Fibroblast of the aortic adventitia (primary cell): ENCODE measurements at places on chromosomes 1 and 21. TPM values are rescaled to one million over a fixed set of nuclear protein-coding genes. Genes with fewer than 3 reads are reported as not detected.

DNA sequence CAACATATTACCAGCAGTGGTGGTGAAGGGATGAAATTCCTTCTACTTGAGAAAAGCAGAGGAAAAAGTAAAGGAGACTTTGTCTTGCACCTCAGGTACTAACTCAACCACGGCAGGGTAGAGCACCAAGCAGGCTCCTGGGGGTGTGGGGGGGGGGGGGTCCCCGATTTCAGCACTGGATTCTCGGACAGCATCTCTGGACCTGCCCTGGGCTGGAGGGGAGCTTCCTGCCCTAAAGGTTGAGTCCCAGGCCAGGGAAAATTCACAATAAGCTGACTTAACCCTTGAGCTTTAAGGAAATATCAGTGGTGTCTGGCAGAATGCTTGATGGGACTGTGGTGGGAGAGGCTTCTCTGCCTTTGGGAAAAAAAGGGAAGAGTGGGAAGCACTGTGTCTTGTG lies 233.2 kb upstream of the CXADR start:
- no peak for DNase-seq

DNA sequence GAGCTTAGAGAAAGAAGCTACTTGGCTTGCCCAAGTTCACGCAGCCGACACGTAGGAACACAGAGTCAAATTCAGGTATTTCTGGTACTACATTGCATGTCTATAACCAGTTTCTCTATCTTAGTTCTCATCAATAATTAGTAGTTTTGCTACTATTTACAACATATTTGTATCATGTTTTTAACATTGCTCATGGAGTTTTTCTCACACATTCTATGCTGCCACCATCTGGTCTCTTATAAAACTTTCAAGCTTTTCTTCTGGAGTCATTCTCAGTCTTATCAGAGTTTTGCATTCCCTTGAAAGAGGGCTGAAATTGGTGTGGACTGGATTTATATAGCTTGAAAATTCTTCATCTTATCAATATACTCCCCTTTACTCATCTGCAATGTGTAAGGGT lies 118.8 kb upstream of the PALMD start:
- peak; percentile 47 for DNase-seq

- DNase-seq = no peak
Measured at GRCh38 chr1:66124670-66125069, 332.0 kb downstream of the PDE4B start.

DNA sequence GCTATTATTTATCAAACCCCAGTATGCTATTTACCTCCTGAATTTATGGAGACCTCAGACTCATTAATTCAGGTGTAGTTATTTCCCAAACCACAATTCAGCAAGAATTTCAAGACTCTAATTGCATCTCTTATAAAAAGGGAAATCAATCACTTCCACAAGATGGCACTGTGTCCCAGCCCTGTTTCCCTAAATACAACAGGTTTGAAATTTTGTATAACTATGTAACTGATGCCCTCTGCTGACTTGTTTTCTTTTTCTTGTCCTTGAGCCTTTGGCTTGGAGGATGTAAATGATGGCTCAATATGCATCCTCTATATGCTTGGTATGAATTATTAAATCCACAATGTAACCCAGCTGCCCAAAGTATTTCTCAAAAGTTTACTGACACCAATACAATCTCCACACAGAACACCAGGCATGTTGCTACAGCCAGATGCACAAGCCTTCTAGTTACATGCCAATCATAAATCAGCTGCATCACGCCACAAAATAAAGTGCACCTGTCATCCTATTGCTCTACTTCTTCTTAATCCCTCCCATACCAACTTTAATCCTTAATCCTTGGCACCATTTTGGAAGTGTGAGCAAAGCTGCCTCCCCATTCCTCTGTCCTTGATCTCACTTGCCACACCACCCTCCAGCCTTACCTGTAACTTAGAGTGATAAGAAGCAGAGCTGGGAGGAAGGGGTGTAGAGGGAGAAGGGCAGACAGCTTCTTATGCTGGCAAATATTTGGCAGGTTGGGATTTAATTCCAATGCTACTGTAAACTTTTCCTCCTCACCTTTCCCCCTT lies 9.0 kb downstream of the C1orf105 start:
- peak; percentile 87 for DNase-seq

- DNase-seq = no peak
Measured at GRCh38 chr21:44795342-44795741, 6.3 kb downstream of the UBE2G2 start.

- DNase-seq = no peak
Measured at GRCh38 chr1:224959115-224959514, 29.6 kb downstream of the DNAH14 start.

DNA sequence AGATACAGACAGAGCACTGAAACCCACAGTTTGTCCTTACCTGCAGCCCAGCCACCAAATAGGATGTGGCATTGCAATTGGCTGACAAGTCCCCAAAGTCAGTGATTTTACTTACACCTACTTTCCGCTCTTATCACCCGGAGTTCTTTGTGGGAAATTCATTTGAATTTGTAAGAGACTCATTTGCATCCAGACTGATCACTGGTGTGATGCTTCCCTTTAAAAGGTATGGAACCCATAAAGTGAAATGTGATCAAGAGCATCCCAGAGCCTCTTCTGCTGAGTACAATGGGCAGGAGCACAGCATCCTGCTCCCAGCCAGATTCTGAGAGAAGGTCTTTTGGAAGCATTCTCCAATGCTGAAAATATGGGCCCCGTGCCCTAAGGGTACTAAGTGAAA lies 161.4 kb downstream of the DAB1 start:
- no peak for DNase-seq

- DNase-seq = peak; percentile 19
Measured at GRCh38 chr1:57254022-57254421, 169.8 kb downstream of the DAB1 start.

- peak; percentile 7 for DNase-seq
Measured at GRCh38 chr1:202649553-202650392, 60.5 kb downstream of the SYT2 start.

DNA sequence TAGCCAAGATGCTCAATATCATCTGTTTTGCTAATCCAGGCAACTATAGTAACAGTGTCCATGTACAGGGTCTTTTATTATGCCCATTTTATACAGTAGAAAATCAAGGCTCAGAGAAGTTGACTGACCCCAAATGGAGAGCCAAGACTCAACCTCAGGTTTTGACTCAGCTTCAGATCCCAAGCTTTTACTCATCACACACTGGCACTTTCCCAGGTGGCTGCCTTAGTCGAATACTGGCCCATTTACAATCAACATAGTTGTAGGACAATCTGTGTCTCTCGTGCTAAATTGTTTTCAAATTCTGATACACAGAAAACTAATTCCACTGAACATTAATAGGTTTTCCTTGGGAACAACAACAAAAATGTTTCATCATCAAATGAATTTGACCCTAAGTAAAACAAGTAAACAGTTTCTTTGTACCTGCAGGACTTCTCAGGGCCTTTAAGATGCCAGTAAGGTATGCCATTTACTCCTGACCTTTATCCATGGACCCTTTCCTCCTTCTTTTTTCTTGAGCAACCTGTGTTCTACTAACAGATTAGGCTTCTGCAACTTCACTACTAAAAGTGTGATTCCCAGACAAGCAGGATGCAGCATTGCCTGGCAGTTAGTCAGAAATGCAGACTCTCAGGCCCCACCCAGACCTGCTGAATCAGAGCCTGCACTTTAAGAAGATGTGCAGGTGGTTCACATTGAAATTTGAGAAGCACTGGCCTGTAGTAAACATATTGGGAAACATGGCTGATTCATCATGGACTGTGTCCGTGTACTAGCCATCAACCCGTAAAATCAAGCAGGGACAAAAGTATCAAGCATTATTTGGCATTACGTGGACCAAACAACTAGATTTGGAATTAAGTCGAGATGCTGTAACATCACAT lies 128.8 kb downstream of the RRAGC start:
- peak; percentile 2 for DNase-seq

DNA sequence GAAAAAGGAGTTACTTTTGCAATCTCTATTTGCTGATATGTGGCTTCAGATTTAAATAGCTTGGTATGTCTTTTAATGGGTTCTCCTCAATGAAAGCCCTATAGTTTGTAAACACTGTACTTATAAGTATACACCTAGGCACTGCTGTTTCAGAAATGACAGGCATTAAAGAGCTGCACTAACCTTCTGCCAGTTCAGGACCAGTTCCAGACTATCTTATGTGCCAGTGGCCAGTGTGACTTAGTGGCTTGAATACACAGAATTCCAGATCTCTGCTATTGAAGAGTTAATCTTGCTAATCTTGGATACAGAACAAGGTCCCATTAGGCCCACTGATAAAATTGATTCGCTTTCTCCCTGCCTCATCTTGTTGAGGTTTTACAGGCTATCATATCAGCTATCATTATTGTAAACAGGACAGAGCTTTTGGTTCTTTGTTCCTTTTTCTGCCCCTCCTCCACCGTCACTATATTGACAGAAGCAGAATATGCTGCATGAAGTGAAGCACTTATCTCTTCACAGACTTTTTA lies 337.5 kb downstream of the LRRIQ3 start:
- no peak for DNase-seq

DNA sequence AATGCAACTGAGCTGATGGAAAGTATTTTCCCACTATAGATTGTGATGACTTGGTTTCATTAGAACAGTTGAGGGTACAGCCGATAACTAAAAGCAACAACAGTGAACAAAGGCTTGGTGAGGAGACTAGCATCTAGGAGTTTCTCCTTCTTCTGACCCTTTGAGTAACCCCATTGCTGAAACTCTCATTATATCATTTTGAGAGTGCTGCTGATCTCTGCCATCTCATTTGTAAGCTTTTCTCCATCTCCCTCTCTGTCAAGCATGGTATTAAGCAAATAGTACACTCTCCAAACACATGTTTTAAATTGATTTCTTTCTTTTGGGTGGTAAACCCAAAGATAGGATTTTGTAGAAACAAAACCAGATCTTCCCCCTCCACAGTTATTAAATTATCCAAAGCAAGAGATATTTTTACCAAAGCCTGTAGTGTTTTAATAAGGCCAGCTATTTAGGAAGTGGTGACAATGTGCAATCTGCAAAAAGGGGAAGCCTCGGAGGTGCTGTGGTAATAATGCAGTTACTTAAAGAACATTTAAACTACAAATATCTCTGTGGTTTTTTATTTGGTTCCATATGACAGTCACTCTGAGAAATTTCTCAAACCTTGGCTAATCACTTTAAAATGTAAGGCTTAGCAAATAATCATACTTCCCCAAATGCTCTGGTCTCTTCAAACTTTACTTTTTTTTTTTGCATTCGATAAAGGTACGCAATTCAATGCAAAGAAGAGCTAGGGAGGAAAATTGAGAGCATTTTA lies 287.5 kb downstream of the HLX start:
- DNase-seq = no peak

DNA sequence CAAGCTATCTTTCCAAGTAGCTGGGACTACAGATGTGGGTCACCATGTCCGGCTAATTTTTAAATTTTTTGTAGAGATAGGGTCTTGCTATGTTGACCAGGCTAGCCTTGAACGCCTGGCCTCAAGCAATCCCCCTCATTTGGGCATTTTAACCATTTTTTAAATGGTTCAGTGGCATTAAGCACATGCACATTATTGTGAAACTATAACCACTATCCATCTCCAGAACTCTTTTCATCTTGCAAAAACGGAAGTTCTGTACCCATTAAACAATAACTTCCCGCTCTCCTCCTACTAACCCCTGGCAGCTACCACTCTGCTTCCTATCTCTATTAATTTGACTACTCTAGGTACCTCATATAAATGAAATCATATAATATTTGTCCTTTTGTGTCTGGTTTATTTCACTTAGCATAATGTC lies 4.8 kb upstream of the IL6R start:
- DNase-seq = no peak

DNA sequence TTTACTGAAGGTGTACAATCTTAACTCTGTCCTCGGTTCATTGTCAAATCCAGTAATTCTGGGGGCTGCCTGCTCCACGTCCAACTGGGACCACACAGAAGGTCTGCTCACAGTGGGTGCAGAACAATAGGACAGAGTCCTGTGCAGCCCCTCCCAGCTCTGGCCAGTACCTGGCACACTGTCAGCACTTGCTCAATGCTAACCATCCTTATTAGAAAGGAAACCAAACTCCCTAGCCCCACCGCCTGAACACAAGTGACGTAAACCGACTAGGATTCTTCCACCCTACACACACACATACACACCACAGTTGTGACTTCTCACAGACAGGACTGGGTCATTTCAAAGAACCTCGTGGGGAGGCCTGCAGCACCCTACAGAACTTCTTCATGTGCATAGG lies 5.2 kb downstream of the BCAR3 start:
- DNase-seq = peak; percentile 80

DNA sequence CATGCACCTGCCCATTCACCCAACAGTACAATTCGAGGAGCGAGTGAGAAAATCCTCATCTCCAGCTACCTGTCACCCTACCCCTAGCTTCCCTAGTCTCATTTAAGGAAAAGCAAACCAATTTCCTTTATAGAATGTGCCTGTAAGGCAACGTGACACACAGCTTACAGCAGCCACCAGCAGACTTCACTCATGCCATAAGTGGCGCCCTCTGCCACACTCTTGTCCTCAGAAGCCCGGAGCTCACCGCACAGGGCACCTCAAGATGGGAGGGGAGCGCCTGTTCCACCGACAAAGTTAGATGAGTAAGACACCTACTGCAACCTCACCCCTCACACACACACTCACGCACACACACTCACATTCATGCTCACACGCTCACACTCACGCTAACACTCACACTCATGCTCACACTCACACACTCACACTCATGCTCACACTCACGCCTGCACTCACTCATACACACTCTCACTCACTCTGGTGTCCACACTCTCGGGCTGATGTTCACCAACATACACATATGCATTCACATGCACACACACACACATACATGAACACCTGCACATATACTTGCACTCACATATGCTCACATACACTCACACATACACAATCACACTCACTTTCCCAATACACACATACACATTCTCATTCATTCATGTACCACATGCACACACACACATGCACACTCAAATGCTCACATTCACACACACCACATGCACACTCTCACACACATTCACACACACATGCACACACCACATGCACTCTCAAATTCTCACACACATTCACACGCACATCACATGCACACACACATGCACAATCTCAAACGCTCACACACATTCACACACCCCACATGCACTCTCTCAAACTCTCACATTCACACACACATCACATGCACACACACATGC lies 170.7 kb downstream of the PSMG1 start:
- no peak for DNase-seq

GRCh38 chr1:113949007-113949406 lies 19.9 kb downstream of the HIPK1 start:
- peak; percentile 44 for DNase-seq

- DNase-seq = no peak
Measured at GRCh38 chr21:44392916-44393315, 39.5 kb downstream of the TRPM2 start.

The MRPL24 gene
- 19.0 and 42.8 TPM in 2 replicates for total RNA-seq

The CGN gene
- 0.09 and 1.1 TPM in 2 replicates for total RNA-seq

The C1orf185 gene
- total RNA-seq = not detected in 2 replicates

The SLC35F3 gene
- not detected in 2 replicates for total RNA-seq

The HSD11B1 gene
- 6.3 and 33.3 TPM in 2 replicates for total RNA-seq

The COL11A1 gene
- total RNA-seq = 0.45 and 49.6 TPM in 2 replicates

The E2F2 gene
- 5.6 TPM in 1 of 2 replicates, not detected in the other for total RNA-seq

The RYR2 gene
- 0.25 TPM in 1 of 2 replicates, not detected in the other for total RNA-seq

The CNKSR1 gene
- 0.27 TPM in 1 of 2 replicates, not detected in the other for total RNA-seq

The CD1B gene
- not detected in 2 replicates for total RNA-seq

The PROX1 gene
- total RNA-seq = 0.36 TPM in 1 of 2 replicates, not detected in the other

The LHX4 gene
- total RNA-seq = under 0.01 and 0.16 TPM in 2 replicates

The TINAGL1 gene
- 1.2 and 99.8 TPM in 2 replicates for total RNA-seq

The BMP8B gene
- not detected in 2 replicates for total RNA-seq
